SK-N-SH (cell line): ENCODE measurements at places on chromosomes 1 and 21. TPM values are rescaled to one million over a fixed set of nuclear protein-coding genes. Genes with fewer than 3 reads are reported as not detected.

- no peak overlapping the region for H3K4me3 ChIP-seq
- H3K27ac ChIP-seq: no peak overlapping the region
- no peaks in the 10 kb centered on the region for H3K4me1 ChIP-seq
- no peaks in the 10 kb centered on the region for H3K27me3 ChIP-seq
- no peak for DNase-seq
- H3K36me3 ChIP-seq: no peaks in the 10 kb centered on the region
Observed at GRCh38 chr1:89025928-89026327, 3.3 kb upstream of the GBP3 start.

DNA sequence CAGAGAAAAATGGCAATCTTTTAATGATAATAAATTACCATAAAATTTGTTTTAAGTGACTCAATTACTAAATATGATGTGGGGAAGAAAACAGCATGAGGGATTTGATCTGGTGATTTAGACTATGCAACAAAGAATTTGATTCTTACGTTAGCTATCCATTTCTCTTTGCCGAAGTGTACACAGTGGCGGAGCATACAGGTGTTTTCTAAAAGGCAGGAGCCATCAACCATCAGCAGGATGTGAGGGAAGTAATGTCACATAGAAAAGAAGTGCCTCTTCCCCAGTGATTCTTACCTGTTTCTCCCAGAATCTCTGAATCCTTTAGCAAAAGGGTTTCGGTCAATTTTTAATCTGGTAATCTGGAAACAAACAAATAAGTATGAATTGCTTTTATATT, 74.3 kb downstream of the TBX15 start:
- no peak overlapping the region for H3K27ac ChIP-seq
- no peaks in the 10 kb centered on the region for H3K27me3 ChIP-seq
- no peaks in the 10 kb centered on the region for H3K4me1 ChIP-seq
- no peak overlapping the region for H3K4me3 ChIP-seq

DNA sequence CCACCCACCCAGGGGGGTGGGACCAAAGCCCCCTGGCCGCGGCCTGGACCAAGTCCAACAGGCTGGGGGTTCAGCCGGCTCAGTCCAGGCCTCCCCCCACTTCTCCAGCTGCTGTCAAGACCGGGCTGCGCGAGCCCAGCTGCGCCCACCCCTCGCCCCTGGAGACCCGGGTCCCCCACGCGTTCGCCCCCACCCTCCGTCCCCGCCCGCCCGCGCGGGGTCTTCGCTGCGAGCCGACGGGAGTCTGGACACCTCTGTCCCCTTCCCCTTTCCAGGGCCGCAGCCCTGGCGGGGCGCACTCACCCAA, 253 bp downstream of the RAP1GAP start:
- H3K4me1 ChIP-seq: peaks cover 9% of the 10 kb centered on the region; the same call in 1 of the 2 replicates
- peaks cover 8% of the 10 kb centered on the region; the same call in 1 of the 2 replicates for H3K27me3 ChIP-seq
- no peak for DNase-seq
- no peak overlapping the region for H3K27ac ChIP-seq
- H3K4me3 ChIP-seq: no peak overlapping the region

- DNase-seq: no peak
- no peaks in the 10 kb centered on the region for H3K4me1 ChIP-seq
- H3K36me3 ChIP-seq: no peaks in the 10 kb centered on the region
Observed at GRCh38 chr1:175268720-175269119, 76.1 kb upstream of the KIAA0040 start.

DNA sequence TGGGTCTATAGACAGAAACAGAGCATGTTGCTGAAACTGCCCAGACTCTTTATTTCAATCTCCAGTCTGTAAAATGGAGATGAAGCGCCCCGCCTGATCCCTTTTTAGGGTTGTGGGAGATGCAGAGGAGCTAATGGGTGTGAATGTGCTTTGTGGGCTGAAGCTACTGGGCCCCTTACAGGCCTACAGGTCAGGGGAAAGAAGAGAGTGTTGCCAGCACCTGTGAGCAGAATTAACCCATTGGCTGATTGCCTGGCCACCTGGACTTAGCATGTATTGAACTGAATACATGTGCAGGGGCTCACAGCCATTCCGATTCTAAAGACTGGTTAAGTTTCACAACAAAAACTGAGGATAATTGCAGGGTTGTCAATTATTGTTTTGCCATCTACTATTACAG, 13.9 kb upstream of the ATF3 start:
- H3K27me3 ChIP-seq: no peaks in the 10 kb centered on the region; the same call in 1 of the 2 replicates
- H3K27ac ChIP-seq: no peak overlapping the region
- DNase-seq: no peak
- no peak overlapping the region for H3K4me3 ChIP-seq
- H3K4me1 ChIP-seq: peaks cover 6% of the 10 kb centered on the region; the same call in 1 of the 2 replicates
- no peaks in the 10 kb centered on the region for H3K36me3 ChIP-seq

GRCh38 chr1:180597520-180597919, 34.3 kb upstream of the XPR1 start:
- H3K4me1 ChIP-seq: no peaks in the 10 kb centered on the region
- no peaks in the 10 kb centered on the region for H3K36me3 ChIP-seq
- H3K4me3 ChIP-seq: no peak overlapping the region
- H3K27ac ChIP-seq: no peak overlapping the region; the same call in 1 of the 2 replicates
- H3K27me3 ChIP-seq: no peaks in the 10 kb centered on the region
- DNase-seq: no peak

GRCh38 chr1:65151641-65152040, 3.6 kb downstream of the AK4 start:
- H3K27me3 ChIP-seq: no peaks in the 10 kb centered on the region; the same call in 1 of the 2 replicates
- no peak overlapping the region for H3K27ac ChIP-seq
- no peak overlapping the region for H3K4me3 ChIP-seq
- no peaks in the 10 kb centered on the region for H3K36me3 ChIP-seq

DNA sequence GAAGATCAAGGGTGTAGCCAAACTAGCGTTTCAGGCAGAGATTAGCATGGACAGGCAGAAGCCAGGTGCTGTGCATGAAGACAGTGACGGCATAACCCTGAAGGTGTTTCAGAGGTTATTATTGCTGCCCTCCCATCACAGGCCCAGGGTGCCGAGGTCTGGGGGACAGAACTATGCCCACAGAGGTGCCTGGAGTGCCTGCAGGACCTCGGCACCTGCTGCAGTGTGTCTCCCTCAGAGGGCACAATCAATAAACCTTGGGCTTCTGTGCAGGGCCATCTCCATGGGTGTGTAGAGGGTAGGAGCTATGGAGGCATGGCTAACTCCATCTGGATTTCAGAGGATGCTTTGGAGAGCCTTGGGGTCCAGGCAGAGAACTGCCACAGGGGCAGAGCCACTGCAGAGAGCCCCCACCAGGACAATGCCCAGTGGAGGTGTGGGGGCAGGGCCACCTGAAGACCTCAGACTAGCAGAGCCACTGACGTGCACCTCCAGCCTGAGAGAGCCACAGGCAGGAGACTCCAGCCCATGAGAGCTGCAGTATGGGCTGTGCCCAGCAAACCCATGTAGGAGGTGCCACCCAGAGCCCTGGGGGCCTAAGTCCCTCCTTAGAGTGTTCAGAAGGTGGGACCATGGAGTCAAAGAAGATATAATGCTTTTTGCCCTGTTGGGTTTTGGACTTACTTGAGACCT, 5.7 kb upstream of the ABCG1 start:
- H3K4me1 ChIP-seq: no peaks in the 10 kb centered on the region
- no peak overlapping the region for H3K4me3 ChIP-seq
- no peak overlapping the region for H3K27ac ChIP-seq
- no peaks in the 10 kb centered on the region for H3K36me3 ChIP-seq
- no peak for DNase-seq
- H3K27me3 ChIP-seq: no peaks in the 10 kb centered on the region

GRCh38 chr1:236736761-236737160, 50.5 kb downstream of the ACTN2 start:
- H3K4me1 ChIP-seq: no peaks in the 10 kb centered on the region
- no peak overlapping the region for H3K4me3 ChIP-seq
- H3K27ac ChIP-seq: no peak overlapping the region
- DNase-seq: no peak

- no peaks in the 10 kb centered on the region for H3K27me3 ChIP-seq
- no peak overlapping the region for H3K27ac ChIP-seq
- no peak for DNase-seq
Observed at GRCh38 chr1:230431527-230431926, 5.4 kb upstream of the PGBD5 start.

- no peak overlapping the region for H3K27ac ChIP-seq
- no peaks in the 10 kb centered on the region for H3K4me1 ChIP-seq
- H3K36me3 ChIP-seq: no peaks in the 10 kb centered on the region
- H3K4me3 ChIP-seq: no peak overlapping the region
- no peaks in the 10 kb centered on the region for H3K27me3 ChIP-seq
Observed at GRCh38 chr1:219537223-219537631, 75.7 kb downstream of the ZC3H11B start.

GRCh38 chr1:43541721-43542401, 11.2 kb downstream of the PTPRF start:
- no peak for DNase-seq
- H3K27ac ChIP-seq: no peak overlapping the region
- no peaks in the 10 kb centered on the region for H3K4me1 ChIP-seq
- H3K4me3 ChIP-seq: no peak overlapping the region
- H3K36me3 ChIP-seq: no peaks in the 10 kb centered on the region

- H3K27me3 ChIP-seq: no peaks in the 10 kb centered on the region
- no peak overlapping the region for H3K4me3 ChIP-seq
- no peak overlapping the region for H3K27ac ChIP-seq
- no peak for DNase-seq
- H3K4me1 ChIP-seq: 0 out of 2 replicates have a peak, but pooled peaks cover under 1% of the 10 kb centered on the region
- H3K36me3 ChIP-seq: no peaks in the 10 kb centered on the region
Observed at GRCh38 chr1:89946532-89946931, 48.4 kb upstream of the ZNF326 start.

DNA sequence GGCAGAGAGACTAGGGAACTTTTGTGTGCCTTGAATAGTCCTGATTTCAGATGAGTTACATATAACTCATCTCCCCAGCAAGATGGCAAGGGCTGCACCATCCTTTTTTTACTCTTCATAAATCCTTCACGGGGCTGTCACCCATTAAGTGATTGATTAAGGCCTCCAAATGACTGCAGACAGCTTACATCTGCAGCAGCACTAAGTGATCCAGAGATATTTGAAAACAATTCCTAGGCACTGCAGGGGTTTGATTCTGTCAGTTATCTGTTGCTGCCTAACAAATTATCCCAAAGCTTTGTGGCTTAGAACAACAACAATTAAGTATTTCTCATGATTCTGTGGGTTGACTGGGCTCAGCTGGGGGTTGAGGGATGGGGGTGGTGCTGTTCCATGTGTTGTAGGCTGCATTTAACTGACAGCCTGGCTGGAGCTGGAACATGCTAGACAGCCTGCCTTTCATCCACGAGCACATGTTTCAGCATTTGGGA, 19.3 kb downstream of the TEX38 start:
- H3K36me3 ChIP-seq: peaks cover 65% of the 10 kb centered on the region
- H3K27ac ChIP-seq: no peak overlapping the region
- DNase-seq: no peak
- peaks cover 2% of the 10 kb centered on the region for H3K4me1 ChIP-seq
- H3K4me3 ChIP-seq: no peak overlapping the region

- 0 out of 2 replicates have a peak, but pooled peaks cover 9% of the 10 kb centered on the region for H3K27me3 ChIP-seq
- H3K36me3 ChIP-seq: no peaks in the 10 kb centered on the region
- H3K4me3 ChIP-seq: no peak overlapping the region
- peak; percentile 52 for DNase-seq
Observed at GRCh38 chr1:11355559-11356475, 82.8 kb downstream of the UBIAD1 start.

DNA sequence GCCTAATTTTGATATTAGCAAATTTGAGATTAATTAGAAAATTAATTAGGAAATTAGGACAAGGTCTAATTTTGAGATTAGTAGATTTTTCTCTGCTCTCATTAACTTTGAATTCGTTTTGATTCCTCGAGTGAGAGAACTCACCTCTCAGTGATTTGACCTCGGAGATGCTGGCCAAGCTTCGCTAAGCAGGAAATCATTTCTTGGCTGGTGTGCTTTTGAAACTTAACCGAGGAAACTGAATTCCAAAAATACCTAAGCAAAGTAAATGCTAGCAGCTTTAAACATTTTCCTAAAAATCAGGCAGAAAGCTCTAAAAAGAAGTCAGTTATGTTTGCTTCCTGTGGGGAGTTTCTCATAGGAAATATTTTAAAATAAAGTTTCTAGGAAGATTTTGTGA, 34.9 kb downstream of the CDC14A start:
- DNase-seq: no peak
- H3K27me3 ChIP-seq: no peaks in the 10 kb centered on the region
- peaks cover 9% of the 10 kb centered on the region; the same call in 1 of the 2 replicates for H3K36me3 ChIP-seq
- H3K4me1 ChIP-seq: no peaks in the 10 kb centered on the region; the same call in 1 of the 2 replicates
- peak overlapping the region; percentile 32; the same call in 1 of the 2 replicates for H3K27ac ChIP-seq
- H3K4me3 ChIP-seq: no peak overlapping the region

DNA sequence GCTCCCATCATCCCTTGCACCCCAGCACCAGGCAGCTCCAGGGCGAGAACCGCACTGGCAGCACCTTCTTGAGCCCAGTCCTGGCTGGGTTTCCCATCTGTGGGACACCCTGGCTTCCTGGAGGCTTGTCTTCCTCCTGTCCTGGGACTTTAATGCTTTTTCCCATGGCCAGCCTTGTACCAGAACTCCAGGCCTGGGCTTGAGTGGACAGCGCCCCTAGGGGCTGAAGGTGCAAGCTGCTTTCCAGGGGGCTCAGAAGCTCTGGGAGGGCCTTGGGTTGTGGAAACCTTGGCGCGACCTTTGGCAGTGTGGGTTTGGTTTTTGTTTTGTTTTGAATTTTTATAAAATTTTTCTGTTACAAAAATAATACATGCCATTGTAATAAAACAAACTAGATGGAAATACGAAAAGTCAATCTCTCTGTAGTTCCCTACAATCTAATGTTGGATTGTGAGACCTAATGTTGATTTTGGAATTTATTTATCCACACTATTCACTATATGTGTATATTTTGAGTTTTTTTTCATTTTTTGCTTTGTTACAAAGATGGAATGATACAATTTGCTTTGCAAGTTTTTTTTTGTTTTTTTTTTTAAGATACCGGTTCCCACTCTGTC, 33.8 kb upstream of the RPL11 start:
- DNase-seq: peak; percentile 79
- no peaks in the 10 kb centered on the region for H3K36me3 ChIP-seq
- peak overlapping the region; percentile 43; the same call in 1 of the 2 replicates for H3K4me3 ChIP-seq
- H3K27ac ChIP-seq: no peak overlapping the region
- H3K4me1 ChIP-seq: no peaks in the 10 kb centered on the region

Gene RCSD1
- 0.02 and 0.03 TPM in 2 replicates for polyA plus RNA-seq
